Activated naive CD8-positive, alpha-beta T cell treated with anti-CD3 and anti-CD28 coated beads, Interleukin-2, amount 50 U/mL, for 16 hours (primary cell): ENCODE measurements at places on chromosomes 11 and 22.

DNA sequence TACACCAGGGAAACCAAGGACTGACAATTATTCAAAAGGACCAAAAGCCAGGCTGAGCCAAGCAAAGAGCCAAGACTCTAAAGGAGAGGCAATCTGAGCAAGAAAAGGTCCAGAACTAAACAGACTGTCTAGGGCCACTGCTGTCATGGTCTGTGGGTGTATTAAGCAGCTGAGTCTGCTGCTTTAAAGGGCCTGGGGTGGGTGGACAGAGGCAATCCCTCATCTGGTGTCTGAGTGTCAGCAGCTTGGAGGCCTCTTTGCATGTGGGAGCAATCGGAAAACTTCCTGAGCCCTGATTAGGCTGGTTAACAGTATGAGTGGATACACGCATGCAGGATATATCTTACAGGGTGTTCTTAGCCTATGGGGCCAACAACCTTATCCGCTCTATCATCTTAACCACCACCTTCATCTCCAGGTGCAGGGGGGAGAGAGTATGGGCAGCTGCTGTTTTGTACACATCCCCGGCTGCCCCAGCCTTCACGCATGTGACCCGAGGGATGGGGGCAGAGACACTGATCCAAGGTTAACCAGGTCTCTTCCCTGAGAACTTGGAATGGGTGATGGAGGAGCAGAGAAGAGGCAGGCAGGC, 67.5 kb upstream of the TIMP3 start:
- DNase-seq = no peak

DNA sequence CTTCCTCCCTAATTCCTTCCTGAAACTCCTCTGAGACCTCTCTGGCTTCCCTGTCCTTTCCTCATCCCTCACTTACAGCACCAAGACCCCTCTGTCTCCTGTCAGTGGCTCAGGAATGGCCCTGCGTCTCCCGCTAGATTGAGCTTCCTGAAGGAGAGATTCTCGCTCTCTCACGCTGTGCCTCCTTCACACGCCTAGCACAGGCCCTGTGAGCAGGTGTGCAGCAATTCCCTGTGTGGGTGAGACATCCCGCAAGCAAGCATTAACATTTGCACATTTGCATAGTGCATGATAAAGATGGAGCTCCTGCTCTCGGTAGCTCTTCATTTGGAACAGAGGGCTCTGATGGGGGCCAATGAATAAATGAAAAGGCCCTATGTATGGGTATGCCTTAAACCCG, 159.8 kb downstream of the ADAMTS15 start:
- DNase-seq = no peak

- DNase-seq = no peak
Measured at GRCh38 chr11:131423688-131424087, 53.3 kb downstream of the NTM start.

GRCh38 chr11:1556278-1556902, 15.7 kb downstream of the DUSP8 start:
- no peak for DNase-seq

DNA sequence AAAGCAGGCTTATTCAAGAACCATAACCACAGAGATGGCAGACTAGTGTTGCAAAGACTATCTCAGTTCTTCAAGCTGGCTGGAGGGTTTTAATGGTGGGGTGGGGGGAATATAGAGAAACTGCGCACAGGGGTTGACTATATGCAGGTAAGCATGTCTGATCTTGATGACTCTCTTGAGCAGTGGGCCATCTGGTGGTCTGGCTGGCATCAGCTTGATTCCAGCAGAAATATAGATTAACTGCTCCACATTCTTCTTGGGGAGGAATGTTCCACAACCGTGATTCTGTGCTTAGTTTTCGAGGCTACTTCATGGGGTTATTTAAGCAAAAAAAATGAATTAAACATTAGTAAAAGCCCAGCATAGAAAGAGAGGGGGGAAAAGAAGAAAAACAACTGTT, 158.8 kb upstream of the PGR start:
- DNase-seq = no peak

- DNase-seq = no peak
Measured at GRCh38 chr11:106691807-106692365, 326.4 kb downstream of the GUCY1A2 start.

DNA sequence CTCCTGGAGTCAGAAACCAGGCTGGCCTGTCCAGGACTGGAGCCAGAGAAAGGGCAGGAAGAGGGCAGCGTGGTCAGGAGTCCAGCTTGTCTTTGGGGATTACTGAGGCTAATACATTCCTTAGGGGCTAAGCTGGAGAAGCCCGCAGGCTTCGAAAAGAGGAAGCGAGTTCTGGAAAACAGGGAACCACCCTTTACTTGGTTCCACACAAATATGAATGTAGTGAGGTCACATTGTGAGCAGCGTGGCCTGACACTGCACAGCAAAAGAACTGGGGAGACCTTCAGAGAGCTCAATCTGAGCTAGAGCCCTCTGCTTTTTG, 132.3 kb downstream of the CEP164 start:
- DNase-seq = no peak

- DNase-seq = no peak
Measured at GRCh38 chr11:65653229-65654225, 9.2 kb downstream of the RELA start.

DNA sequence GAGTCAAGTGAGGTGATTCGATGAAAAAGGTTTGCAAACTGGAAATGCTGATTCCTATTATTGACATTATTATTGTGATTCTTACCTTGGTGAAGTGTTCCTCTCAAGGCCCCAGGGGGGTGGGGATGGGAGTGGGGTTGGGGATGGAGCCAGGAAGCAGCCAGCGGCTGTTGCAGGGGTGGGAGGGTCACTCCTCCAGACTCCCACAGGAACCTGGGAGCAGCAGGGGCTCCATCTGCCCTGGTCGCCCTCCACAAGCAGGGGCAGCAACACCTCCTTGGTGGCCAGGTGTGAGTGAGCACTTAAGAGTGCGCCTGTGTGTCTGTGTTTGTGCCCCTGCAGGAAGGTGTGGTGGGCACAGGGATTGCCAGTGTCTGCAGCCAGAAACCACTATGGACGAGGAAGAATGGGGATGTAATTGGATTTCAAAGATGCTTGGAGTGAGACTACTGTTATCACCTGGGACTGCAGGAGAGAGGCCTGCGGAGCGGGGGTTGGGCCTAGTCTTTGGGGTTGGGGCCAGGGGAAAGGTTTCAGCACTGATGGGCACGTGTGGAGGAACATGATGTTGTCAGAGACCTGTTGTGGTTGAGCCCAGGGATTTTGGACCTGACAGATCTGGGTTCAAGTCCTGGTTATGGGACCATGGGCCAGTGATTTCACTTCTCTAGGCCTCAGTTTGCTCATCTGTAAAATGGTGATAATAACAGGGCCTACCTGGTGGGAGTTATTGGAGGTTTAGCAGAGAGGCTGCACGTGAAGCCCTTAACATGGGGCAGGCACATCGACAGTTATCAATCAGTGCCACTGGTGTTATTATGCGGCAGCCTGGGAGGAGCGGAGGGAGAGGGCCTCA, 3.6 kb upstream of the TP53I11 start:
- no peak for DNase-seq

DNA sequence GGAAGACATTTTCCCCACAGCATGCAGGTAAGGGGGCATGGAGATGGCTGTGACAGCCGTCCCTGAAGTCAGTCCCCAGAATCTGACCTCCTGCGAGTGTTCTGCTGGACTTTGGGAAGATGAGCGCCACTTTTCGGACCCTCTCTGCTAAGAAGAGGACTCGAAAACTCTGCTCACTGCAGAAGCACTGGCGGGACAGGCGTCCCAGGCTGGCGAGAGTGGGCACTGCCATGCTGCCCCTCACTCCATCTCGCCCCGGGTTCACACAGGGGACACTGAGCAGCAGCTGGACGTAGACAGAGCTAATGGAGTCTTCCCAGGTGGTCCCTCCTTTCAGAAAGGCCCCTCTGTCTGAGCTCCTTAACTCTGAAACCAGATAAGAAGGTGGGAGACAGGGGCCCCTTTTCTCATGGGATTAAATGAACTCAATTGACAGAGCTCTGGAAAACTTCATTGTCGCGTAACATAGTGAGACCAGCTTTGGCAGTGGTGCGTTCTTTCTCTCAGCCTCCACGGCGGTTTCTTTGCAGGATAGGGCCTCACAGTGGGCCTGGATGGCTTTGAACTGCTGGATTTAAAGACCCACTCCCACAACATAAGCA, 4.8 kb downstream of the ADAMTS8 start:
- DNase-seq = no peak

GRCh38 chr11:118531597-118532084, 649 bp downstream of the TMEM25 start:
- DNase-seq = no peak

GRCh38 chr11:720642-721246, 14.7 kb downstream of the EPS8L2 start:
- DNase-seq = no peak

DNA sequence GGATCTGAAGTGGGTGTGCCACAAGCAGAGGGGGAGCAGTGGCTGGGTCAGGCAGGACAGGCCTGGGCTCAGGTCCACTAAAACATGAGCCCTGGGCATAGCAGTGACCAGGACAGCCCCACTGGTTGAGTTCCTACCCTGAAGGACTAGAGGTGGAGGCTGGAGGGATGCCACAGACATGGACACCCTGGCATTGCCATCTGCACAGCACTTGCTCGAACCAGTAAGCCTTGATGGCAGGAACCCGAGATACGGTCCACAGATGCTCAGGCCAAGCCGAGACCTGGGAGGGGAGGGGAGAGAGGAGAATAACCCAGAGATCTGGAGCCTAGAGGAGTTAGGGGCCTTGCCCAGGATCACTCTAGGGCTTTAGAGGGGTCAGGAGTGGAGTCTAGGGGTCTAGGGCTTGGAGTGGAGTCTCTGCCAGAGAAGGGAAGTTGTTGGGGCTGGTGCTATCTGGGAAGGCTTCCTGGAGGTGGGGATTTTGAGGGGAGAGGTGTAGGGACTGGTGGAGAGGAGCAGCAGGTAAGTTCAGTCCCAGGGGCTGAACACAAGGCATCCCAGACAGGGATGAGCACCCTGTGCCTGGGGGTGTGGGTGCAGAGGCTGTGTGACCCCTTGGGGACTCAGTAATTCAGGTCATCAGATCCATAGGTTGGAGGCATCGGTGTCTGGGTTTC, 30.6 kb upstream of the RELT start:
- no peak for DNase-seq

DNA sequence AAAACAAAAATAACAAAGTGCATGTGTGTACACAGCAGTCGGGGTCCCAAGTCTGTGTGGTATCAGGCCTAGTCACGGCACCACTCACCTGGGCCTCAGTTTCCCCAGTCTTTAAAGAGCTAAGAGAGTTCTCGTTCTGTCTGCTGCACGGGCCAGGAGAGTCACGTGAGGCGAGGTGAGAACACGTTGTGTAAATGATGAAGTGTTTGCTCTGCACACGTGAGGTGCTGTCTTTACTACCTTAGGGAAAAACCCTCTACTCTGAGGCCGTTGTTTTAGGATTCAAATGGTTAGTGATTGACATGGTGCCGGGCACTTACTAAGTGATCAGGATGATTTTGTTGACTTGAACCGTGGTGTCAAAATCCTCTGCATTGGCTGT, 86.5 kb upstream of the PPARA start:
- DNase-seq = no peak

DNA sequence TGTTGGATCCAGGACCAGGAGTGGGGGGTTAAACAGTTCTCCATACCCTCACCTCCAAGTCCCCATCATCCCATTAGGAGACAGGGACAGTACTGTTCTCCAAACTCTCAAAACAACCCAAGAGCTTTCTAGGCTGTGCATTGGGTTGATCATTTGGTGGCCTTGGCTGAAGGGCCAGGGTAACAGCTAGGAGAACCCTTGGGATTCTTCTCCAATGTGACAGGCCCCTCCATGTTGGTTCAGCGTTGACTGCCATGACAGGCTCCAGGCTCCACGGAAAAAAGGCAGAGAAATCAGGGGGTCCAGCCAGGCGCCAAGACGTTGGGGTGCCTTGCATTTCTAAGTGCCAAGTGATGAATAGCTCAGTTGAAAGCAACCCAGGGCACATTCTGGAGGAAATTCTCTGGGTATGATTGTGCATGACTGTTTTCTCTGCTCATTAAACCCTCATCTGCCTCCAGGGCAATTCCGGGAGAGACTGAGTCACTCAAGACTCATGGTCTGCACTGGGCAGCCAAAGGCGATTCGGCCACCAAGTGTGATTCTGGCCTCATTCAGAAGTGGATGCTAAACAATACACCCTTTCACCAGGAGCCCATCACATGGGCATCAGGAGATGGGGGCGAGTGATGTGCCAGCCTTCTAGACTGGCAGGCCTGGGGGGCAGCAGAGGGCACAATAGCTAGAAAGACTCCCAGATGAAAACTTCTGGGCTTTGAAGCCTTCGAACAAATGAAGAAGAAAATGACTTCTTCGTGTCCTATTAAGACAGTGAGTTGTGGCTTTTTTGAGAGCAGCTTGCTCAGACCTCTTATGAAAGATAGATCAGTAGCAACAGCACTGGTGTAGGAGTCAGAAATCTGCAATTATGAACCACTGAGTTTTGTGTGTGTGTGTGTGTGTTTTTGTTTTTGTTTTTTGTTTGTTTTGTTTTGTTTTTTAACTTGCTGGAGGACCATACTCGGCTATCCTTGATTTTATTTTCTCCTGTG, 27.7 kb downstream of the CD44 start:
- no peak for DNase-seq

DNA sequence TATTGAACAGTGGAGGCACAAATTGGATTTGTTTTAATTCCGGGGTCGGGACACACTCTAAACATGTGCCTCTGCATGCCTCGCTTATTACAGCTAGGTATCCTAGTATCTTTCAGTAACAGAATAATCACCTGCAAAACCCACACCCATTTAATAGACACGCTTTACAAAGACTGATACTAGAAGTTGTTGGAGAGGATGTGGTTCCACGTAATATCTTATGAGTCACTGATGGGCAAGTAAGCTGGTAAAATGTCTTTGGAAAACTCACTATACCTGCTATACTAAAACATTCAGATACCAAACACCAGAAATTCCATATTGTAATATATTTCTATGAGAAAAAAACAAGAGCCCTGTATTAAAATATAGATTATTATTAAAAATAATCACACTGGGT, 84.0 kb downstream of the GGTLC2 start:
- no peak for DNase-seq

- no peak for DNase-seq
Measured at GRCh38 chr11:74319139-74319816, 7.8 kb upstream of the P4HA3 start.

DNA sequence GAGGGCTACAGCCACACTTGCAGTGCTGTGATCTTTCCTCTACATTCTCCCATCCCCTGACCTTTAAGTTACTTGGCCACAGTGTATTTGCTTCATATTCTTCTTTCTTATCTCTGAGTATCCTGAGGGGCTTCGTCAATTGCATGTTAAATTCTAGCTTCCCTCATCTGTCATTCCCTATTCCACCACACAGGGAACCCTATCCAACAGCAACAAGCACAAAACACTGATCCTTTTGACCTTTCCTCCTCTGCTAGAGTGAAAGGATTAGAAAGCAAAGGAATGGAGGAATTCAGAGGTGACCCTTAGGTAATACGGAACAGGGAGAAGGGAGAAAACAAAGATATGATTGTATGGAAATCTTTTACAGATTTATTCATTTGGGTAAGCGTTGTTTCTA, 1061.7 kb upstream of the TENM4 start:
- DNase-seq = no peak

- no peak for DNase-seq
Measured at GRCh38 chr22:30774566-30774965, 79.9 kb downstream of the OSBP2 start.
